MM.1S (cell line): ENCODE measurements at places on chromosomes 6 and 20.

GRCh38 chr6:36809156-36809555, 30.1 kb downstream of the CPNE5 start:
- no peak for DNase-seq

GRCh38 chr6:37673436-37673835, 24.2 kb downstream of the MDGA1 start:
- no peak for DNase-seq

DNA sequence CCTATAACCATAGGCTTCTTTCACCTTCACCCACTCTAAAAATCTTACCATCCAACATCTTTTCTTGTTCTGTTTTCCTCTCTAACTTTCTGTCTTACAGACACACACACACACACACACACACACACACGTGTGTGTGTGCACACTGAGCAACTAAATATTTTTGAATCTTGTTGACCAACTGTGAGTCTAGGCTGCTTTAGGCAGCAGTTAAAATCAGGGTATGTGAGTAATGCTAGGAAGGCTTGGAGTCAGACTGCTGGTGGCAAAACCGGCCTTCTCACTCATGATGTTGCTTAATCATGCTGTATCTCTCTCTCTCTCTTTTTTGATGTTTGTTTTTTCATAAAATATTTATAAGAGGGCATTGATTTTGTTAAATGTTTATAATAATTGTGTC, 103.1 kb upstream of the TBX18 start:
- no peak for DNase-seq

- no peak for DNase-seq
These were observed 2.0 kb downstream of the ADGRB3 start for GRCh38 chr6:68637071-68637470.

DNA sequence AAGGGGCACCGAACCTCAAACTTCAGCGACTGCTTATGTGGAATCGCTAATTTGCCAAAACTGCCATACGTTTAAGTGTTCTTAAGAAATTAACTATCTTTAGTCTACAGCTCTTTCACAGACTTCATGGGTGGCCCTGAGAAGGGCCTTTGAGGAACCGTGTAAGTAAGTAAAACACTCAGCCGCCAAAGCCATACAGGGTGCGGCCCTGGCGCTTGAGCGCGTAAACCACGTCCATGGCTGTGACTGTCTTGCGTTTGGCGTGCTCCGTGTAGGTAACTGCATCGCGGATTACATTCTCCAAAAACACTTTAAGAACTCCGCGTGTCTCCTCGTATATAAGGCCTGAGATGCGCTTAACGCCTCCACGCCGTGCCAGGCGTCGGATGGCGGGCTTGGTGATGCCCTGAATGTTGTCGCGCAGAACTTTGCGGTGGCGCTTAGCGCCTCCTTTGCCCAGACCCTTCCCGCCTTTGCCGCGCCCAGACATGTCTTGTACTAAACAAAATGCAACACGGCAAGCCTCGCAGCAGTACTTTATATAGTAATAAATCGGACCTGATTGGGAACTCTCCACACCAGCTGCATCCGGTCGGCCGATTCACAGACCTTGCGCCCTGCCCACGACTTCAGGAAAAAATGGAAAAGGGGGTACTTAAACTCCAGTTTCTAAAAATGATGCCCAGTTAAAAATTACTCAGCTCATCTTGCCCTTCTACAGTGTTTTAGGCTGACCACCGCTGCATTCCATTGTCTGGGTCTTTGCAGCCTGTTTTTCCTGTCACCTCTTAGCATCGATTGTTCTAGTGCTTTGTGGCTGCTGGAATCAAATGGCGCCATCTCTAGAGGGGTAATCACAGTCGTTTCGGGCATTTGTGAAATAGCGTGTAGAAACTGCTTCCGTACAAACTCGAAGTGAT, 38.9 kb downstream of the OR2B2 start:
- no peak for DNase-seq

- no peak for DNase-seq
These were observed 396.0 kb upstream of the BTBD3 start for GRCh38 chr20:11521476-11522365.

GRCh38 chr6:138194287-138194686, 24.0 kb downstream of the PBOV1 start:
- no peak for DNase-seq

- no peak for DNase-seq
These were observed 511.6 kb downstream of the CDH26 start for GRCh38 chr20:60469829-60470228.

GRCh38 chr6:155418017-155418761, 37.5 kb downstream of the NOX3 start:
- peak; percentile 60 for DNase-seq

DNA sequence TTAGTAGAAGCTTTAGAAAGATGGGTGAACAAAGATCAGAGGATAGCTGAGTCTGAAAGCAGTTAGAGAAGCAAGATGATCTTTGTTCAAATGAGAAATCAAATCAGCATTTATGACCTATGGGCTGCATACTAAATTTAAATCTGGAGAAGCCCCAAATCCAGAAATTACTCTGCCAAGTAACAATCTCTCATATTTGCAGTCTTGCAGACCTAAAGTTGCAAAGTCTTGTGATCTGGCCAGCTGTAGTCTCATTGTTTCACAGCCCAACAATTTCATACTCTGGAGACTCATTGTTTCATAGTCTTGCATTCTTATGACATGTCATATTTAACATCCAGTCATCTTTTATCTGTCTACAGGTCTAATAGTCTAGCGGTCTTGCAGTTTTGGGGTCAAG, 364.9 kb upstream of the RSPO3 start:
- no peak for DNase-seq

DNA sequence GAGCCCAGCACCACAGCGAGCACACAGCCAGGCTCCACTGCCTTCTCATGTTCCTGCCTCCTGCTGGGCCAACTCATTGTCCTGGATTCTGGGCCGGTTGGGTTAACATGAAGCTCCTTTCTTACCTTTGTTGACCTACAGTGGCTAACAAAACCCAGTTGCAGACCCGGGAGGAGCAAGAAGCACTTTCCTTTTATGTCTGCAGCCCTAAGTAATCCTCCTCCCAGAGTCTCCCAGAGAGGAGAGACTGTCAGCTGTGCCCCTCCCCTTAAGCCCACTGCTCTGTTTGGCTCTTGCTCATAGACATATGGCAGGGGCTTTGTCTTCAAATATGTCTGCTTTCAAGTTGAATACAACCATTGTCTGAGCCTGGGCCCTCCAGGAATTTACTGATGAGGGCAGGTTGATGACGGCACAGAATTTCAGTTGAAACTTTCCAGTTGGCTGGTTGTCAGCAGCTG, 55.2 kb downstream of the PSMB1 start:
- DNase-seq = no peak

DNA sequence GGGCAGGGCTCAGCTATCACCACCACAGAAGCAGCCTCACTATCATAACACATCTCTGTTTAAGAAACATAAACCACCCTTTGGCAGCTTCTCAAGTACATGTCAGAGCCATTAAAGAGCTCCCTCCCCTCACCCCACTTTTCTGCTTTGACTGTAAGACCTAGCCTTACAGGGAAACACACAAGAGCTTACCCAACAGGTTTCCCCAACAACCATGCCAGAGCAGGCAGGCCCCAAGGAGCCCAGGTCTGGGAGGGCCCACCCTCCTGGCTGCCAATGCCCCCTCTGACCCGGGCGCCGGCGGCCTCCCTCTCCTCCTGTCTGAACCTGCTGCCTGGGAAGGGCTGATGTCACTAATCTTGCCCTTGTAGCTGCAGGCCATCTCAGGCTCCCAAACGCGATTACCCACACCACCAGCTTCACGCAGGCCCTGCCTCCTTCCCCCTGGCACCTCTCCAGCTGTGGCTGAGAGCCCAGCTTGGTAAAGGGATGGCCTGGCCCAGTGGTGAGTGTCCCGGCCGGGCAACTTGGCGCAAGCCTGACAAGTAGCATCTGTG, 402.0 kb downstream of the MAFB start:
- no peak for DNase-seq

- no peak for DNase-seq
These were observed 41.7 kb downstream of the CNKSR3 start for GRCh38 chr6:154468760-154469159.

DNA sequence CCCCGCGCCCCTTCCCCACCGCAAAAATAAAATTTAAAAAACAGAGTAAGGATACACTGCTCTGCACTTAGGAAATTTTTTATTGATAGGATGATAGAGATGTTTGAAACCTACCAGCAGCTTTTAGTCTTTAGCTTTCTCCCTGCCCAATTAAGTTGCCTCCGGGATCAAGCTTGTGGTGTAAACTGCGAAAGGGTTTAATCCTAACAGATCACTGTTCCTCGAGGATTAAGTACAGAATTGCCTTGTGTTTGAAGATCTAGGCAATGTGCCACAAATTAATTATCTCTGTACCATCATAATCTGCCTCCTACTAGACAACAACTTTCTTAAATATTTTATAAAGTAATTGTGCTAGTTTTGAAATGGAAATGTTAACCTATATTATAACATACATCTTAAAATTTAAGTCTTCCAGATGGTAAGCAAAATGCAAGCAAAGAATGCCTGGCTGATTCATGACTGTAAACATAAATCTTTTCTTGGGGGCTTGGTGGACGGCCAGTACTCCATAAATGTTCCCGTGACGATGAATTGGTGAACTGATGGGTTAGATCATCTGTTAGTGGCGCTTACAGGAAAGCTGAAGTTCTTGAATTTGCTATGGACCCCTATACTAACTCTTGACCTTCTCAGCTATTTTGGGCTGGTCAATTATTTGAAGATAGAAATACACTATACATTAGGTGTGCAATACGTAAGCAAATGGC, 58.0 kb upstream of the ARHGAP18 start:
- DNase-seq = no peak

- DNase-seq = no peak
These were observed 11.0 kb downstream of the NCR2 start for GRCh38 chr6:41346441-41346840.

DNA sequence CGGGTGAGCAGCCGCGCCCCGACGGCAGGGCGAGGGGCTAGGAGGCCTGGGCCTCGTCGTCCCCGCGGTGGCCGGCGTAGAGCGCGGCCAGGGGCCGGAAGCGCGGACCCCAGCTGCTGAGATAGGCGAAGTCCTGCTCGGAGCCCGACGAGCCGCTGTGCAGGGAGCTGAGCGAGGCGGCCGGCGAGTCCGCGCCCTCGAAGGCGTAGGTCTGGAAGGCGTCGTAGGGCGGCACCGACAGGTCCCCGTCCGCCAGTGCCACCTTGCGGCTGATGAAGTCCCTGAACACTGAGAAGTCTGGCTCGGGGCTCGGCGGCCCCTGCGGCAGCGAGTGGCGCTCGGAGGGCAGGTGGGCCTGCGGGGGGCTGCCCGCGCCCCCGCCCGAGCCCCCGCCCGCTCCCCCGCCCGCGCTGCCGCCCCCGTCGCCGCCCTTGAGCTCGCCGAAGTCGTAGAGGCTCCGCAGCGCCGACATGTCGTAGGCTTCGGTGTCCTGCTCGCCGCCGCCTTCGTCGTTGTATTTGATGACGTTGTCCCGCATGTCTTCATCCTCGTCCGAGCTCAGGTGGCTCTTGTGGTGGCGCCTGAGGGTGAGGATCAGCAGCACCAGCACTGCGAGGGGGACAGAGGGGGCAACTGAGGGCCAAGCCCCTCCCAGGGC, 56.5 kb downstream of the CD40 start:
- DNase-seq = peak; percentile 52

- DNase-seq = no peak
These were observed 289.1 kb upstream of the SUPT3H start for GRCh38 chr6:45666846-45667245.

DNA sequence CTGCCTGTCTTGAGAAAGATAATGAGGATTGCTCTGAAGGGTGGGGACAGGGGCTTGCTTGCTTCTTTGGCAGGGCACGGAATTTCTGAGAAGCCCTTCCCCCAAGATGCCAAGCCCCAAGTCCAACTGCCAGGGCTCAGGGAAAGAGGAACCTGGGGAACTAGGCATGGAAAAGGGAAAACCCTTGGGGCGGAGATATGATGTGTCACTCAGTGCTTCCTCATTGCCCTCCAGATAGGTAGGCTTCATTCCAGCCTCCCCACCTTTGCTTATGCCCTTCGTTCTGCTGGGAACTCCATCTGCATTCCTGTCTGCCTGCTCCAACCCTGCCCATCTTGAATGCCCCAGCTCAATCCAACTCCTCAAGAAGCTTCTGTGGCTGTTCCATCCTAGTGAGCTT, 61.2 kb downstream of the VEGFA start:
- DNase-seq = no peak

GRCh38 chr6:108452711-108453195, 108.0 kb upstream of the FOXO3 start:
- no peak for DNase-seq

DNA sequence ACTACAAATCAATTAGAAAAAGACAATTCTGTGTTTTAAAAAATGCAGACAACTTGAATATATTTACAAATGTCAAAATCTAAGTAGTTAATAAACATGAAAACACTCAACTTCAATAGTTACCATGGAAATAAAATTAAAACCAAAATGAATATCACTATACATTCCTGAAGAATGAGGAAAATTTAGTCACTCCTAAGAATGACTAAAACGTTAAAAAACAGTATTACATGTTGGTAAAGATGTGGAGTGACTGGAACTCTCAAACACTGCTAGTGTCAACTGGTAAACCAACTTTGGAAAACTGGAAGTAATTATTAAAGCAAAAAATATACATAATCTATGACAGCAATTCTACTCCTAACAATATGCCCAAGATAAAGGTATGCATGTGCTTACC, 36.3 kb downstream of the AHI1 start:
- DNase-seq = no peak

GRCh38 chr6:30044630-30045029, 16.4 kb upstream of the POLR1H start:
- no peak for DNase-seq

DNA sequence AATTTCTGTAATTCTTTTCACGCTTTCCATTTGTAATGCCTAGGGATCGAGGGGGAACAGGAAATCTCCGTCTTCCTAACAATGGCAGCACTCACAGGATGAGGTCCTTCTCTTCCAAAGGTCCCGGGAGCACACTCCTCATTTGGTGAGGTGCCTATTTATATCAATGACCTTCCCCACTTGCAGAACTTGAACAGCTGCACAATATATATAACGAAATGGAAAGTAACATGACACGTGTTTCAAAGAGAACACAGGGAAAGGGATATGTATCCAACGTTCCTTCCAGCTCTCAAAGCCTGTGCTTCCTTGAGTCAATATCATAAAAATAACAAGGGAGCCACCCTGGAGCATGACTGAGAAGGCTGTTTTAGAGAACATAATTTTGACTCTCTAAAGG, 78.6 kb upstream of the RBM24 start:
- no peak for DNase-seq

DNA sequence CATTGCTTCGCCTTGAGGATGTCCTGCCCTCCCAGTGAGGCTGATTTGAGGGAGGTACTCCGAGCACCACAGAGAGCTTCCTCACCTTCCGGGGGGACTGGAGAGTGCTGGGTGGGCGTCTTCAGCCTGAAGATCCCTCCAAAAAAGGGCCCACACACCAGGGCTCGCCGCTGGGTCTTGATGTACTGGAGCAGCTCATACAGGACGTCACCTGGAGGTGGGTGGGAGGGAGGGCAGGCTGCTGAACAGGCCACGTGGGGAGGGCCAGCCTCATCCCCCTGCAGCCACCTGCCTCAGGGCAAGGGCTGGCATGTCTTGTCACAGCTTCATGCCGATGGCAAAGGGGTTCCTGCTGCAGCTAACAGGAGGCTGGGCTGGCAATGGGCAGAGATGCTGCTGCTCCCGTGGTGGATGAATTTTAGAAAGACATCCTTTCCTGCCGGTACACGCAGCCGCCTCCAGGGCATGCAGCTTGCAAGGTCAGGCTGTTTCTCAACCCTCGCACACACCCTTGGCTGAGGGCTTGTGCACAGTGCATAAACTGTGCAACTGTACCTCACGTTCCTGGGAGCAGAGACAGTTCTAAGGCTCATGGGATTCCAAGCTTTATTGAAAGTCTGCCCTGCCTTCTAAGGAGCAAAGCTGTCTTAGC, 14.0 kb downstream of the ETV7 start:
- no peak for DNase-seq

GRCh38 chr6:39076623-39077535, 28.3 kb downstream of the GLP1R start:
- no peak for DNase-seq
